ENCODE measurements at places on chromosomes 2 and 18.

GRCh38 chr2:198767694-198768093 is 690.0 kb downstream of the SATB2 start:
- no peak for DNase-seq

- peak; percentile 34 for DNase-seq
These were observed 19.0 kb downstream of the DYNC1I2 start for GRCh38 chr2:171706152-171706803.

DNA sequence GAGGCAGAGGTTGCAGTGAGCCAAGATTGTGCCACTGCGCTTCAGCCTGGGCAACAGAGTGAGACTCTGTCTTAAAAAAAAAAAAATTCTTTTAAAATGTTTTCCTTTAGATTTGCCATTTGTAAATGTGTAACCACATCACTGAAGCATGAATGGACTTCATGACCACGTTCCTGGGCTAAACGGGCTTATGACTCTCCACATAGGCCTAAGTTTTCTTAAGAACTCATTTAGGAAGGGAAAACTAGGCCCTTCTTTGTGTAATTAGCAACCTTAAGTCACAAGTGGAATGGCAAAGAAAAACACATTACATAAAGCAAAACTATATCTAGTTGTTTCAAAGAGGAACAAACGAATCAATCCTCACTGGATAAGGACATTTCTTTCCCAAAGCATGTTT is 99.5 kb downstream of the MEIS1 start:
- DNase-seq, result no peak

DNA sequence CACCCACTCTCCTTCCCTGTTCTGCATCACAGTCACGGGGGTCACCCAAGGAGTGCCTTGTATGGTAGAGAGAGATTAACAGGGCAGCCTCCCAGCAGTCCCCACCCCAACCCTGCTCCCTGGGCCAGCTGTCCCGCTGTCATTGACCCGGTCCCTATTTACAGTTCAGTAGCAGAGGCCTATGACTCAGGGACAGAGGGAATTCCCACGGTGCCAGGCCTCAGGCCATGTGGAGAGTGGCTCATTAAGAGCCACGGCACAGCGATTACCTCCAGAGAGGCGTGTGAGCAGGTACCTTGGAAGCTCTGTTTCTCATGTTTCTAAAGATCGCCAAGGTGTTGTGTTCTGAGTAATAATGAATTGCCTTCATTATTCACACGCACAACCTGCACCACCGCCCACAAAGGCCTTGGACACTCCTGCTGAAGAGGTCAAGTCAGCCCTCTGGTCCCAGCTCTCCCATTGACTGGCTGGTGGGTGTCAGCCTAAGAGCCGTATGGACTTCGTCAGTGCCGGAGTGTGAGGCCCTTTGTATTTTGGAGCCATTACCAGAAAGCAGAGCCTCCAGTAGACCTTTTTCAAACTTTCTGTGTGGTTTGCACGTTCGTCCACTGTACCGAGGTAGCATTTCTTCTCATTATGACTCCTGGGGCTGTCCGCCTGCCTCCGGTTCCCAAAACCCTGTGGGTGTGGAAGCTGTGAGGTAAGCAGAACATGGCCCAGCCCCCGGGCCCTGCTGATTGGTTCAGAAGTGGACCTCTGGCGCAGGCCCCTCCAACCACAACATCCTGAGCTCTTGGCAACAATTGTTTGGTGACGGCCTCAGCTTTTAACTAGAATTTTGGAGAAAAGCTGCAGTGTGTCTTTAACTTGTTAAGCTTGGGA is 47.0 kb downstream of the SERTAD2 start:
- peak; percentile 76 for DNase-seq

DNA sequence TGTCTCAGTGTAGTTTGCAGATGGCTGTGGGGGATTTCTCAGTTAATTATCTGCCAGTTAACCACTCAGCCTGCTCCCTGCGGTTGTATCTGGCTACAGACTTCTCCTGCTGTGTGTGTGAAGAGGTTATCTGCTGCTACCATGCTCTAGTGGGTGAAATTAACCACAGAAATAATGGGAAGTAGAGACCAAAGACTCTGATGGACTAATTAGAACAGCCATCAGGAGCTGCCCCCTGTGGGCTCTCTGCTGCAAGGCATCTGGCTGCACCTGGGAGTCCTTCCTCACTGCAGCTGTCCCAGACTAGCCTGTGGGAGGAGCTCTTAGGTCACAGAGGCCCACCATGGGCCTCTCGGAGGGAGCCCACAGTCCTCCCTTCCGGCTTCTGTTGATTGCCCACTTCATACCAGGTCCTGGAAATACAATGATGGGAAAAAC is 66.6 kb downstream of the CTIF start:
- DNase-seq, result peak; percentile 73

GRCh38 chr2:10137053-10137843 is 14.7 kb downstream of the RRM2 start:
- no peak for DNase-seq

- DNase-seq, result peak; percentile 62
These were observed 43.9 kb upstream of the RAB11FIP5 start for GRCh38 chr2:73156539-73157124.

DNA sequence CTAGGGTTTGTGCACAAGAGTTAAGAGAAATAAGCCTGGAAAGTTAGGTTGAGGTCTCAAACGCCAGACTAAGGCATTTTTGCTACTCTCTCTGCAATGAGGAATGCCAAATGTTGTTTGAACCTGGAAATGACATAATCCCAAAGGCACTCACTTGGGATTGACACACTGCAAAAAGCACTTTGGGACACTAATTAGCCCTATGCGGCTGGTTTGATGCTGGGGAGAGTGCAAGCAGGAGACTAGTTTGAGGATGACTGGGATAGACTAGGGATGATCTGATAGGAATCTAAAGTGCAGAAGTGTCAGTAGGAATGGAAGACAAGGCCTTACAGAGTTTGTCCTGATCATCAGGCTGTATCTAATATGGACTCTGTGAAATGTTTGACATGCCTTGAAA is 469.0 kb downstream of the SLC4A3 start:
- DNase-seq, result no peak

DNA sequence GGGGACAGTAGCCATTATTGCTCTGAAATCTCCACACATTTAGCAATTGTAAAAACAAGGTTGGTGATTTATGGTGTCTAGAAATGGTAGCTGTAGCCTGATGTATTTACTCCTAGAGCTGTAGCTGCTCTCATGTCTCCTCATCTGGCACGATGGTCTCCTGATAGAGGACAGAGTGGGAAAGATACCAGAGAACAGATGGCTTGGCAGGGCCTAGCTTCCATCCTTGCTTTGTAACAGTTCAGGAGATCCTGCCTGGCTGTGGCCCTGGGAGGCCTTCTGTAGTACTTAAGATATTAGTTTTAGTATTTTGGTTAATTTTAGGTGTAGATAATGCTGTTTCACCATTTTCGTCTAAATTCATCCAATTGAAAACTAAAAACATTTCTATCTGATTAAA is 6.7 kb downstream of the ATG16L1 start:
- DNase-seq, result no peak

DNA sequence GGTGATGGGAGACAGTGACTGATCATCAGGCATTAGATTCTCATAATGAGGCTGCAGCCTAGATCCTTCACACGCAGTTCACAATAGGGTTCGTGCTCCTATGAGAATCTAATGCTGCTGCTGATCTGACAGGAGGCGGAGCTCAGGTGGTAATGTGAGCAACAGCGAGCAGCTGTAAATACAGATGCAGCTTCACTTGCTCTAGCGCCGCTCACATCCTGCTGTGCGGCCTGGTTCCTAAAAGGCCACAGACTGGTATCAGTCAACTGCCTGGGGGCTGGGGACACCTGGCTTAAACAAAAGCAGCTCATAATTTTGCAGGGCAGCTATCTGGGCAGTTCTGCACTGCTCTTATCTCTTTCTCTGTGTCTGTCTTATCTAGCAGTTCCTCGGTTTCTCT is 20.4 kb upstream of the CD226 start:
- no peak for DNase-seq

GRCh38 chr2:58497168-58497567 is 256.0 kb upstream of the FANCL start:
- DNase-seq, result no peak

DNA sequence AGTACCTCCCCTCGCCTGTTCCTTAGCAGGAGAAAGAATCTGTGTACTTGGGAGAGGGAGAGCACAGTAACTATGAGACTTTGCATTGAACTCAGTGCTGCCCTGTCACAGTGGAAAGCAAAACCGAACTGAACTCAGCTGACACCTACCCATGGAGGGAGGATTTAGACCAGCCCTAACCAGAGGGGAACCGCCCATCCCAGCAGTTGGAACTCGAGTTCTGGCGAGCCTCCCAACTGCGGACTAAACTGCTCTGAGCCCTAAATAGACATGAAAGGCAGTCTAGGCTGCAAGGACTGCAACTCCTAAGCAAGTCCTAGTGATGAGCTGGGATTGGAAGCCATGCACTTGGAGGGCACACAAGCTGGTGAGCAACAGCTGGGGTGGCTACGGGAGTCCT is 110.4 kb downstream of the GRB14 start:
- DNase-seq, result no peak

- no peak for DNase-seq
These were observed 323.2 kb upstream of the MEX3C start for GRCh38 chr18:51520676-51521180.

DNA sequence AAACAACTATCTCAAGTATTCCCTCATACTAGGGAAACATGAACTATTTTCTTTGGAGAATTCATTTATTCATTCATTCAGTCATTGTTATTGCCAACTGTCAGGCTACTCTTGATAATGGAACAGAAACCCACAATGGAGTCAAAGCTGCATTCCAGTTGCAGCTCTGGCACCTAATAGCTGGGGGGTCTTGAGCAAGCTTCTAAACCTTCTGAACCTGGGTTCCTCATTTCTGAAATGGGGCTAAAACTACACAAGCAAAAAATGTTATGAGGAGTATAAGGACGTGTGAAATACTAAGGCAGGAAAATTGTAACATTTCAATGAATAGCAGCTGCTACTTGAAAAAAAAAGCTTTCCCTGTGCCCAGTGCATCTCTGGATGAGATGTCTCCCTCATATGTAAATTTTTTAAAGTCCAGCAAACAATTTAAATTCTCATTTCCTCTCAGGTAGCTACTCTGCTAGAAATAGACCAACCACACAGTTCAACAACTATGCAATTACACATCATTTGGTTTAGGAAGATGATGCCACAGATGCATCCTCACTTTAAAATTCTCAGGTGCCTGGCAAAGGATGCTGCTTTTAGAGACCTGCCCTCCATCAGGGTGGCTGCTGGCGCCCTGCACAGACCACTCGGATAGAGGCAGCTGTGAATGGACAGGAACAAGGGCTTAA is 38.5 kb downstream of the SPRED2 start:
- no peak for DNase-seq

- no peak for DNase-seq
These were observed 18.7 kb upstream of the TMEM200C start for GRCh38 chr18:5914016-5914415.

DNA sequence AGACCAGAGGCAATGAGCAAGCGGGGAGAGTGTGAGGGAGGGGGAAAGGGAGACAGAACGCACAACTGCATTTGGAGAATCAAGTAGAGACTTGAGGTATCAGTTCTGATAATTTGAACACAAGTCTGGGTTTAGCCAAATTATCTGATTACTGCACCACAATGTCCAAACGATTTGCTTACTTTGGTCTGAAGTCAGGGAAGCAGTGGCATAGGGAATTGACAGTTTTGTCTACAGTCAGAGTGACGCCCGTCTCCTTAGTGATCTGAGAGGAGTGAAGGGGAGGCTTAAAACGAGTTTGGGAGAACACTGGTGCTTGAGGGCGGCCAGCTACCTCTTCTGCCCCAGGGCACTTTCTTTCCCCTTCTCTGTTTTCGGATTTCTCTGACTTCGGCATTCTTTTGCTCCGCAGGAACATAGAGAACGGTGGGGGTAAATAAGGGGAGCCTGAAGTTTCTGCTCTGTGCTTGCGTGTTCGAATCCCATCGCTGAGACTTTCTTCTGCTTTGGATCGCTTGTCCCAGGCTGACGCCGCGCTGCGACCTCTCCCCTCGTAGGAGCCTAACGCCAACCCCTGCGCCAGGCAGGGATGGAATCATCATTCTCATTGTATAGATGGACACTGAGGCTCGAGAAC is 2.9 kb upstream of the DLX2 start:
- DNase-seq, result no peak

DNA sequence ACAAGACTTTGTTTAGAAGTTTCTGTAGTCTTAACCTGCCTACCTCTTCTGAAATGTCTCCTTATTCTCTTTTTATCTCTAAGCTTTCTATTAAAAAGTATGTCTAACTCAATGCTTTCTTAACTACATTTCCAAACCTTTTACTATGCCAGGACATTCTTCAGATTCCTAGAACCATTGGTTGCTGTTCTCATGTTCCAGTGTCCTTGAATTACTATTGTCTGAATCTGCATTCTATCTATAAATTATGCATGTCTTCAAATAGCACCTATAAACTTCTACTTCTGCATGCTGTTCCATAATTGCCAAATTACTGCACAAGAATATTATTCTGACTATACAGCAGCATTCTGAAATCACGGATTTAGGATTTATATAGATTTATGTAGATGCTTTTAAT is 166.0 kb upstream of the VWC2L start:
- no peak for DNase-seq

DNA sequence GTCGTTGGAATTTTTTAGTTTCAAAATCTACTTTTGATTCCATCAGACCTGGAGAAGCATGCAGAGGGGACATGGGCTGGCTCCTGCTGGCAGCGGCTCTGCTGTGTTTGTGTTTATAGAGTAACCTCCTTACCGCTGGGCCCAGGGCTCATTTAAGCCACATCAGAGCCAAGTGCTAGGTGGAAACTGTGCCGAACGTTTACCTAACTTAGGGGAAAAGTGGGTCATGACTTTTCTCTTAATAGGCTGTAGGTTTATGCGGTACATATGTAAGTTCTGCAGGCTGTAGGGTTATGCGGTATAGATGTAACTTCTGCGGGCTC is 17.7 kb downstream of the CNDP2 start:
- DNase-seq, result no peak

- no peak for DNase-seq
These were observed 87.5 kb downstream of the TFCP2L1 start for GRCh38 chr2:121197369-121198091.

DNA sequence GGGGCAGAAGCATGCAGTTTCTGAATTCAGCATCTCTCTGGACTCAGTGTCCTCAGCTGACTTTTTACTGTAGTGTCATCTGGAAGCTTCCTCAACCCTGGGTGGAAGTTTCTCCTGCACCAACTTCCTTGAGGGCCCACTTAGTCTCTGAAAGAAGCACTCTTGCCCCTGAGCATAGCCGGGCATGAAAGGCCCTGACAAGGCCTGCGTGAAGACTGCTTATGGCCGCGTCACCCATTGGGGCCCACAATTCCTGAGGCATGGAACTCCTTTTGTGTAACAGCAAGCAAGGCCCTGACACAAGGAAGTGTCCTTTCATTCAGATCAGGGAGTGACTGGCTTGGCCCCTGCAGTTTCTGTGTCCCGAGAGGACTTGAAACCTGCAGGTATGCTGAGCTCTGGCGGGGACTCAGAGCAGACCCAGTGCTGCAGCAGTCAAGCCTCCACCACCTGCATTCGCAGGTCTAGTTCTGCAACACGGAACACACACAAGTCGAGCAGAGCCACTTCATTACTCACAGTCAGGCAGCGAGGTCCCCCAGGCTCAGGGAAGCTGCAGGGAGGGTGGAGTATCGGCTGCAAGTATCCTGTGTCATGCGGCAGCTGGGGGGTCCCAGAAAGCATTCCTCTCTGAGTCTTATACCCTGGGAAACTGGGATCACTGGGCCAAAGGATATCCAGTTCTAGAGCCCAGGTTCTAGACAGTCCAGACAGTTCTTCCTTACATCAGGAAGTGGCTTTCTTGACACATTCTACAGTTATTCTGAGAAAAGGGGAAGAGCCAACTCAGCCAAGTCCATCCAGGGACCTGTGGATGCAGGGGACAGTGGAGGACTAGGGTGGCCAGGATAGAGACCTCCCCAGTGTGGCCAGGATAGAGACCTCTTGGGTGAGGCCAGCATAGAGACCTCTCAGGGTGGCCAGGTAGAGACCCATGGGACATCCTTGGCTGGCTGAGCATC is 35.6 kb upstream of the PRLH start:
- DNase-seq, result no peak
